Naive thymus-derived CD4-positive, alpha-beta T cell (primary cell): ENCODE measurements at places on chromosomes 4 and X.

- H3K4me3 ChIP-seq = no peak overlapping the region
- no peaks in the 10 kb centered on the region for H3K4me1 ChIP-seq
- H3K27ac ChIP-seq = no peak overlapping the region
Measured at GRCh38 chrX:128781506-128781905, 729.3 kb upstream of the ACTRT1 start.

DNA sequence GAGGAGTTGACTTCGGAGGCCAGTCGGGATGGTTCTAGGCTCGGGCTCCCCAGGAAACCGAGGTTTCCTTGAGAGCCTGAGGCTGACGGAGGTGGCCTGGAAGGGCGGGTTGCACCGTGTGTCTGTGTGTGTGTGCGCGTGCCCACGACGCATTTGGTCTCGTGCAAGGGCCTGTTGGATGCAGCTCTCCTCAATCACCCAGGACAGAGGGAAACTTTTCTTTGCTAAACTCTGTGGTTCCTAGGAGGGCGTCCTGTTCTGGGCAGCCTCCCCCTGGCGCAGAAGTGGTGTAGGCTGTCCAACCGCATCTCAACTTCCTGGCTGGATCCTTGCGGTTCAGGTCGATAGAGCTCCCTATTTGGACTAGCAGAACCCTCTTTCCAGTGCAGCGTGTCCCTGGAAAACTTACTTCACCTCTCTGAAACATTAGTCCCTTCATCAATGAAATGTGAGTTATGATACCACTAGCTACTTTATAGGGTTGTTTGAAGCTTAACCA lies 973 bp downstream of the STK32B start:
- H3K27ac ChIP-seq = no peak overlapping the region
- DNase-seq = no peak
- peaks cover 5% of the 10 kb centered on the region for H3K4me1 ChIP-seq
- no peaks in the 10 kb centered on the region for H3K36me3 ChIP-seq
- H3K27me3 ChIP-seq = no peaks in the 10 kb centered on the region
- H3K4me3 ChIP-seq = no peak overlapping the region

- no peak for DNase-seq
- no peak overlapping the region for H3K27ac ChIP-seq
- H3K4me1 ChIP-seq = no peaks in the 10 kb centered on the region
- no peaks in the 10 kb centered on the region for H3K36me3 ChIP-seq
- H3K4me3 ChIP-seq = no peak overlapping the region
Measured at GRCh38 chr4:64774626-64775025, 365.4 kb upstream of the TECRL start.

GRCh38 chr4:38567457-38567856 lies 96.5 kb upstream of the KLF3 start:
- no peaks in the 10 kb centered on the region for H3K27me3 ChIP-seq
- H3K4me3 ChIP-seq = no peak overlapping the region
- no peak for DNase-seq
- H3K27ac ChIP-seq = no peak overlapping the region
- no peaks in the 10 kb centered on the region for H3K4me1 ChIP-seq

DNA sequence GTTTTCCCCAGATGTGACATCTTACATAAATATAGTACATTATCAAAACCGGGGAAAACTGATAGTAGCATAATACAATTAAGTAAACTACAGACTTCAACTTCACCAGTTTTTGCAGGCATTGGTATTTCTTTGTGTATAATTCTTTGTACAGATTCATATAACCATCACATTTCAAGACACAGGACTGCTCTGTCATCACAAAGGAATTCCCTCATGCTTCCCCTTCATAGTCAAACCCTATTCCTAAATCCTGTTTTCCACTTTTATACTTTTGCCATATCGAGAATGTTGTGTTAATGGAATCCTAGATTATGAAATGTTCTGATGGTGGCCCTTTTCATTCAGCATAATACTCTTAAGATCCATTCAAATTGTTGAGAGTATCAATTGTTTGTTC lies 36.0 kb downstream of the STIM2 start:
- no peak for DNase-seq
- H3K36me3 ChIP-seq = peaks cover 4% of the 10 kb centered on the region
- H3K27ac ChIP-seq = no peak overlapping the region
- H3K4me3 ChIP-seq = no peak overlapping the region

GRCh38 chrX:48631376-48632090 lies 34.2 kb downstream of the WDR13 start:
- DNase-seq = peak; percentile 54
- H3K27me3 ChIP-seq = no peaks in the 10 kb centered on the region
- H3K27ac ChIP-seq = no peak overlapping the region
- H3K4me3 ChIP-seq = no peak overlapping the region

DNA sequence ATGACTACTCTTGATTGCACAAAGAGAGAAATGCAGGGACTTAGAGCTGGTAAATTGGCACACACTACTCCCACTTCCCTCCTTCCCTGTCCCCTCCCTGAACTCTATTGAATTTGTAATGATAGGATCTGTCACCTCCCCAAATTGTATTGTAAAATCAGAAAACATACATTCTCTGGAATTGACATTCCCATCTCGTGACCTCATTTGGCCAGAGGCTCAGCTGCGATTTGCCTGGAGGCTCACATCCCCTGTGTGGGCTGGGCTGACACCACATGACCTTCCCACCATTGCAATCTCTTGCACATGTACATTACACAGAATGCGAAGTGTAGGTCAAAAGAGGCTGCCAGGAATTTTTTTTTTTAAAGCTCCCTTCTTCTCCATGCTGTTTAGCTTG lies 172.1 kb downstream of the MID1IP1 start:
- no peak overlapping the region for H3K27ac ChIP-seq
- H3K36me3 ChIP-seq = no peaks in the 10 kb centered on the region
- H3K4me1 ChIP-seq = no peaks in the 10 kb centered on the region
- DNase-seq = no peak
- no peak overlapping the region for H3K4me3 ChIP-seq

DNA sequence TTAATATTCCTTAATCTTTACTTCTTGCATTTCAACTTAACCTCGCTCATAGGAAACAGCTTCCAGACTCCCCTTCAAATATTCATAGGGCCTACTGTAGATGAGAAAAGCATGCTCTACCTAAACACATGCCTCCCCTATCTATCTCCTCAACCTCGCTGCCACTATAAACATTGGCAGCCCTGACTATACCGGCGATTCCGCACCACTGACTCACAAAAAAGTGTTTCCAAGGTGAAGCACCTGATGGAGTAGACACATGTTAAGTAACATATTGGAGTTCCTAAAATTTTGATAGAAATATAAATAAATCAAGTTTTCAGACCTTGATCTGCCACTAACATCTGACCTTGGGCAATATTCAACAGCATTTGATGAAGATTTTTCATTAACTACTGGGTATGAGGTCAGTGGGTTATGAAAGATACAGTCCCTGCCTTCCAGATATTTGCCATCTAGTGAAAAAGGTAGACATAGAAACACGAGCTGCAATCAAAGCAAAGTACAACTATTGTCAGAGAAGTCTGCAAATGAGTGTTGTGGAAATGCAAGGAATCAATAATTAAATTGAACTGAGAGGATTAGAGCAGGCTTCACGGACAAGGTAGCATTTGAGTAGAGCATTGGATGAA lies 184.2 kb downstream of the MAML3 start:
- H3K27ac ChIP-seq = no peak overlapping the region
- no peak for DNase-seq
- no peaks in the 10 kb centered on the region for H3K4me1 ChIP-seq
- H3K4me3 ChIP-seq = no peak overlapping the region
